SJSA1 (cell line): ENCODE measurements at places on chromosomes 1 and 21. TPM values are rescaled to one million over a fixed set of nuclear protein-coding genes. Genes with fewer than 3 reads are reported as not detected.
A peak's percentile ranks its signal among the peaks of the same experiment; 100 is the strongest.

DNA sequence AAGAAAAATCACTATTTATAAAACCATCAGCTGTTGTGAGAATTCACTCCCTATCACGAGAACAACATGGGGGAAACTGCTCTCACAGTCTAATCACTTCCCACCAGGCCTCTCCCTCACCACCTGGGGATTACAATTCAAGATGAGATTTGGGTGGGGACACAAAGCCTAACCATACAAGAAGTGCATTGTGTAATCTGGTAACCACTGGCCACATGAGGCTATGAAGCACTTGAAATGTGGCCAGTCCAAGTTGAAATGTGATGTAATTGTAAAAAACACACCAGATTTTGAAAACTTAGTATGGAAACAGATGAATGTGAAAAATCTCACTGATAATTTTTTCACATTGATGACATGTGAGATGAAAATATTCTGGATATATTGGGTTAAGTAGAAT, 293.8 kb downstream of the TTLL7 start:
- H3K27ac ChIP-seq: no peak overlapping the region
- DNase-seq: no peak

DNA sequence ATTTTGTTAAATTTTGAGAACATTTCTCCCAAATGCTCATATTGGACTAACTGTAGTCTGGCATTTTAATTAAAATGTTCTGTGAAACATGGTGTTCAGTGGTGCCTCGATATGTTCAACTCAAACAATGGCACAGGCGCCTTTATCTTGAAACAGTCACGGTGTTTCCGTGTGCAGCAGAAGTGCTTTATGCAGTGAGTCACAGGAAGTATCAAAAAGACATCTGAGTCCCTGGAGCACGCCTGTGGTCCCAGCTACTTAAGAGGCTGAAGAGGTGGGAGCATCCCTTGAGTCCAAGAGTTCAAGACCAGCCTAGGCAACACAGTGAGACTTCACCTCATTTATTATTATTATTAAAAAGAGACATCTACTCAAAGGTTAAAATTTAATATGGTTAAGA, 52.2 kb downstream of the GREM2 start:
- no peaks in the 10 kb centered on the region for H3K36me3 ChIP-seq
- no peak for DNase-seq
- no peak overlapping the region for H3K27ac ChIP-seq
- H3K4me1 ChIP-seq: no peaks in the 10 kb centered on the region

- no peaks in the 10 kb centered on the region for H3K27me3 ChIP-seq
- peak; percentile 81 for DNase-seq
- no peak overlapping the region for H3K4me3 ChIP-seq
- H3K36me3 ChIP-seq: no peaks in the 10 kb centered on the region
These were observed 140.9 kb upstream of the ARHGEF16 start for GRCh38 chr1:3313576-3313950.

DNA sequence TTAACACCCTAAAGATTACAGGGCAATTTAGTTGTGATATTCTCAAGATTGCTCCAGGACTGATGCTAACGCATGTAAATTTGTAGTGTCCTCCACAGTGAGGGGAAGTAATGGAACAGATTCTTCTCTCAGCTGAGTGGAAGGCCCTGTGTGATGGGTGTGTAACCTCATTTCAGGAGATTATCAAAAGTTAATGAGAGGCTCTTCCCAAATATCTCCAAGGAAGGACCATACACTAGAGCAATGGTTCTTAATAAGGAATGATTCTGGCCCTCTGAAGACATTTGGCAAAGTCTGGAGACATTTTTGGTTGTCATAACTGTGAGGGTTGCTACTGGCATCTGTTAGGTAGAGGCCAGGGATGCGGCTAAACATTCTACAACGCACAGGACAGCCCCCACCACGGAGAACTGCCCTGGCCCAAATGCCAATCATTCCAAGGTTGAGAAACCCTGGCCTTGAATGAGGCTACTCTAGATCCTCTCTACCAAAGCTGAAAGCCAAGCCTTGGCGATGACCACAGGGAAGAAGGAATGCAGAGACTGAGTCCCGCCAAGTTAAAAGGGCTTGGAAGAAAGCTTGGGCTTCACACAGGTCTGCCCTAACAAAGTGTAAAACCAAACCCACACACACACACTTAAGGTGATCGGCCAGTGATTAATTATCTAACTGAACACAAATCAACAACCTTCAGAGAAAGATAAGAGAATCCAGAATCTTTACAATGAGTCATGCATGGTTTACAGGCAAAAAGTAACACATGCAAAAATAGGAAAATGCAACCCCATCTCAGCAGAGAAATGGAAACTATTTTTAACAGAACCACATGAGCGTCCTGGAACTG, 135.8 kb downstream of the SYF2 start:
- no peaks in the 10 kb centered on the region for H3K27me3 ChIP-seq
- no peak overlapping the region for H3K27ac ChIP-seq
- DNase-seq: no peak

DNA sequence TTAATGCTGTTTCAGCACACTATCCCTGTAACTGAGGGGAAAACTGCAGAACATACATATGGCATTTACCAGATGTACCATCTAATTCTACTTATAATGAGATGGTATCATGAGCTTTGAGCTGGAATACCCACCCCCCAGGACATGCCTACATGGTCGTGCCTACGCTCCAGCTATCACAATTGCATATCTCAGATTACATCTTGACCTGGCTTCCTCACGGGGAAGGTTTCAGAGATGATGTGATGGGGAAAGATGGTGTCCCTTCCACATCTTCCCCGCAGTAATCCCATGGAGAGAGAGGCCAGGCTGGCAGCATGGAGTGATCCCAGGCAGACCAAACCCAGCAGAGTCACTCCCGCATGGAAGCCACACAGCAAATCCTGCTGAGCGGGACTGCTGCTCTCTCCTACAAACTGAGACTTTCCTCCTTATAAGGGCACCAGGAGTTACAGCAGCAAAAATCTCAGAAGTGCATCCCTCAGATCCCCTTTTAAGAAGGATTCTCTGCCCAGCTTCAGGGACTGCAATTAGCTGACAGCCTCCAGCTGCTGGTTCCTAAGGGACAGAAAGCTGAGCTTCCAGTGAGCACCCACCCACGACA, 67.1 kb downstream of the KCNH1 start:
- no peaks in the 10 kb centered on the region for H3K27me3 ChIP-seq
- H3K4me3 ChIP-seq: no peak overlapping the region
- no peaks in the 10 kb centered on the region for H3K4me1 ChIP-seq
- H3K27ac ChIP-seq: no peak overlapping the region
- no peak for DNase-seq

- no peaks in the 10 kb centered on the region for H3K27me3 ChIP-seq
- H3K27ac ChIP-seq: no peak overlapping the region
- H3K36me3 ChIP-seq: no peaks in the 10 kb centered on the region
- no peak for DNase-seq
These were observed 494.2 kb downstream of the KIF26B start for GRCh38 chr1:245648749-245649522.

- H3K36me3 ChIP-seq: no peaks in the 10 kb centered on the region
- H3K4me3 ChIP-seq: no peak overlapping the region
- no peak overlapping the region for H3K27ac ChIP-seq
- peaks cover 56% of the 10 kb centered on the region for H3K27me3 ChIP-seq
- DNase-seq: no peak
These were observed 524 bp downstream of the LRRC38 start for GRCh38 chr1:13513063-13513894.

- no peak overlapping the region for H3K27ac ChIP-seq
- H3K4me3 ChIP-seq: no peak overlapping the region
- H3K36me3 ChIP-seq: no peaks in the 10 kb centered on the region
- peak; percentile 59 for DNase-seq
- H3K4me1 ChIP-seq: peaks cover 18% of the 10 kb centered on the region
These were observed 45.3 kb upstream of the ITPKB start for GRCh38 chr1:226784081-226785049.

GRCh38 chr1:225875044-225875815, 7.0 kb downstream of the TMEM63A start:
- H3K4me3 ChIP-seq: no peak overlapping the region
- H3K36me3 ChIP-seq: peaks cover 78% of the 10 kb centered on the region
- no peak overlapping the region for H3K27ac ChIP-seq
- peaks cover 6% of the 10 kb centered on the region for H3K4me1 ChIP-seq
- no peak for DNase-seq

GRCh38 chr21:30268608-30269197, 14.0 kb downstream of the KRTAP24-1 start:
- H3K36me3 ChIP-seq: no peaks in the 10 kb centered on the region
- H3K27me3 ChIP-seq: no peaks in the 10 kb centered on the region
- H3K4me1 ChIP-seq: no peaks in the 10 kb centered on the region
- no peak overlapping the region for H3K27ac ChIP-seq

DNA sequence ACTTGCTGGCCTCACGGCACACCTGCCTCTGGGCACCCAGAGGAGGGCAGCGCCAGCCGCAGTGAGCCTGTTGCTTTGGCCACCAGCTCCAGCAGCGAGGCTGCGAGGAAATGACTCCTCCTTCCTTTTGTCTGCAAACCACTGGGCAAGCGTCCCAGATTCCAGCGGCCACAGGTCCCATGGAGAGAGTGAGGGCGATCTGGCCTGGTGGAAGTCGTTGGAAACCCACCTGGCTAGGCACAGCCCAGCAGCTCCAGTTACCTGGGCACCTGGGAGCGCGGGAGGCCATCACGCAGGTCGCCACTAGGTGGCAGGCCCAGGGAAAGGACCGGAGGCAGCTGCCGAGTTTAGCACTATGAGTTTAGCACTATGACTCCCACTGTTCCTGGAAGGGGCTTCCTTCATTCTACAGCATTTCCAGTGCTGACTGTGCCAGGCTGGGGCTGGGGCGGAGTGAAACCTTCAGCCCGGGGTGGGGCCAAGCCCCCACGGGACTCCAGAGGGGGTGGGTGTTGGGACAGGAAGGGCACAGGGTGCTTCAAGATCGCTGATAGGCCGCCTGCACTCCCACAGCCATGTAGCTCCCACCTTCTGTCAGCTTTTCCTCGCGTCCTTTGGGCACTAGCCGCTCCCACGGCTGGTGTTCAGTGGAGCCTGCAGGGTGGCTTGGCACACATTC, 1.1 kb upstream of the ESPN start:
- peaks cover 88% of the 10 kb centered on the region for H3K27me3 ChIP-seq
- H3K27ac ChIP-seq: no peak overlapping the region
- no peaks in the 10 kb centered on the region for H3K36me3 ChIP-seq
- peaks cover 11% of the 10 kb centered on the region for H3K4me1 ChIP-seq

The FBXO28 gene
- 18.5 and 30.2 TPM in 2 replicates for total RNA-seq

The NIBAN1 gene
- 45.1 and 51.8 TPM in 2 replicates for total RNA-seq
